ENCODE measurements at places on chromosomes 2 and 18.

DNA sequence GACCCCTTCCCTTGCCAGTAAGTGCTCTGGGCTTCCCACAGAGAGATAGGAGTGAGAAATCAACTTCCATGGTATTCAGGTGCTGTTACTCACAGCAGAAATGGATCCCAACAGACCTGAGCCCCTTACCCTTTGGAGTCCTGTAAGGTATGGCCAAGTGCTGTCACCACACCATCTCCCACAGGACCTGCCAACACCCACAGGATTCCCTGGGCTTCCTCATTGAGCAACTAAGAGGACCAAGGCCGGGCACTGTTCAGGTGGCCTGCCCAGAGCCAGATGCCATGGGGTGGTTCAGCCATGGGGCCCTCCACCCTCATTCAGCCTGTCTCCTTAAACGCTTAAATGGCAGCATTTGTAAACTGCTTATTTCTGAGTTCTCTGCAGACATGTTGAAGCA lies 166.2 kb downstream of the TRIM43 start:
- DNase-seq = no peak

DNA sequence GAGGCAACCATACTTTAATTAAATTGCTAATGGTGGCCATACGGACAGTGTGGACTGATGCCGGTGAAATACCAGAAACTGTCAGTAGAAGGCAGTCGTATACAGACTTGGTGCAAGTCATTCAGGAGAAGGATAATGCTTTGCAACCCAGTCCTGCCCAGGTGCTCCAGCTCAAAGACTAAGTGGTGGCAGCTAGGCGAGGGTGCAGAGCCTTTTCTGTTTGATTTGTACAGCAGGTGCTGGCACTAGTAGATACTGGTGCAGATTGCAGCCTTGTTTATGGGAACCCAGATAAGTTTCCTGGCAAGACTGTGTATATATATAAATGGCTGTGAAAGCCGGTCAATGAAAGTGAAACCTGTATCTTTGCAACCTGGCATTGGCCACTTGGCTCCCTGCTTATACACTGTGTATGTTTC lies 208.3 kb upstream of the SYT4 start:
- no peak for DNase-seq

GRCh38 chr2:153644955-153645354 lies 166.4 kb upstream of the RPRM start:
- no peak for DNase-seq

GRCh38 chr2:19810637-19811036 lies 91.1 kb downstream of the TTC32 start:
- no peak for DNase-seq

DNA sequence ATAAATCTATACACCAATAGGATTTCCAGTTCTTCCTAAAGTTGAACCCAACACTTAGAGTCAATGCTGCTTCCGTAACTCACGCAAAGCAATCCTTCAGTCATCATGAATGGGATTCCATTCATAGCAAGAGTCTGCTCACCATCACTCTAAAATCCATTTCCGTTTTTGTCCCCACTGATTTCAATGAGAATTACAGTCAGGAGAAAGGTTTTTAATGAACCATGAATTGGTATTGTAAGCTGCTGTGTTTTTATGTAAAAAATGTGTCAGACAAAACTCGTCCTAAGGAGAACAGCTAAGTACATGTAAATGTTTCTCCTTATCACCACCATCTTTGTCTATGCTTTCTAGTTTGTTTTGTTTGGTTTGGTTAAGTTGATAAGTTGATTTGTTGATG lies 391.5 kb downstream of the IRS1 start:
- DNase-seq = no peak
